CMK (cell line): ENCODE measurements at places on chromosomes 16 and 17.

DNA sequence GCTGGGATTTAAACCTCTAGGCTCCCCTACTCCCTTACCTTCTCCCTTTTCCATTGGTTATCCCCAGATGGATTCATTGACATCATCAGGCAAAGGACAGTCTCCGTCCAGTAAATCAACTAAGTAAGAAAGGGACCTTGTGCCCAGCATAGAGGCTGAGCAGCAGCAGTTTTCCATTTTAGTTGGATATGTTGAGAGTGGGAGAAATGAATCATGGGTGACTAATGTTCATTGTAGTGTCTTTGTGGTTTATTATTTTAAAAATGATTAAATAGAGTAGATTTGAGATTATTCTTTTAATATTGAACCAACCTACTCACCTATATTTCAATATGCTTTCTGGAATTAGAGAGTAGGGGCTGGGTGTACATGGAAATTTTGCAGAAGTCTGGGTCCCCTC is 99.4 kb upstream of the CACNG3 start:
- DNase-seq: no peak

- DNase-seq: no peak
These were observed 232.0 kb downstream of the ENGASE start for GRCh38 chr17:79306424-79307318.

DNA sequence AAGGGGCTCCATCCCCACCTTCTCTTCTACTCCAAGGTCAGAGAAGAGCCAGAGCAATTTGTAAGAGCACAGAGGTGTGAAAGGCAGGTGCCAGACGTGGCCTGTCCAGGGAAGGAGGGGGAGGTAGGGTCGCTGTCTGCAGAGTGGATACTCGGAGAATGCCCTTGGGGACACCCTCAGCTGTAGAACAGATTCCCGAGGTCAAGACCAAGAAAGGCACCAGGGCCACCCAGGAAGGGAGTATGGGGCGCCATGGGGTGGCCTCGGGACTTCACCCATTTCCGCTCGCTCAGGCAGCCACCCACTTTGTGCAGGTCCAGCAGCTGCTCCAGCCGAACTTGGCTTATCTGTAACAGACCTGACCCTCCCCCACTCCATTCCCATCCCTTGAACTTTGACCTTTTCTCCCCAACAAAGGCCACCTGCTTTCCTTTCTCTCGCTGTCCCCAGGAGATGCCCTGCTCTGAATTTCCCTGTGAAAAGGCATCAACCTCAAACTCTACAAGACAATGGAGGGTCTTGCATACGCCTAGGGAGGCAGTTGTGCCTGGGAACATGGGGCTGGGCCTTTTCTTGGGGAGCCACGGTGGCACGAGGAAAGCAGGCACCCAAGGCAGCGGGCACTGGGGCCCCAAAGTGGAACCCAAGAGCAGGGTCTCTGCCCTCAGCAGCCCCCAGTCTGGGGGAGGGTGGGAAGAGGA is 11.3 kb upstream of the AXIN2 start:
- DNase-seq: no peak

DNA sequence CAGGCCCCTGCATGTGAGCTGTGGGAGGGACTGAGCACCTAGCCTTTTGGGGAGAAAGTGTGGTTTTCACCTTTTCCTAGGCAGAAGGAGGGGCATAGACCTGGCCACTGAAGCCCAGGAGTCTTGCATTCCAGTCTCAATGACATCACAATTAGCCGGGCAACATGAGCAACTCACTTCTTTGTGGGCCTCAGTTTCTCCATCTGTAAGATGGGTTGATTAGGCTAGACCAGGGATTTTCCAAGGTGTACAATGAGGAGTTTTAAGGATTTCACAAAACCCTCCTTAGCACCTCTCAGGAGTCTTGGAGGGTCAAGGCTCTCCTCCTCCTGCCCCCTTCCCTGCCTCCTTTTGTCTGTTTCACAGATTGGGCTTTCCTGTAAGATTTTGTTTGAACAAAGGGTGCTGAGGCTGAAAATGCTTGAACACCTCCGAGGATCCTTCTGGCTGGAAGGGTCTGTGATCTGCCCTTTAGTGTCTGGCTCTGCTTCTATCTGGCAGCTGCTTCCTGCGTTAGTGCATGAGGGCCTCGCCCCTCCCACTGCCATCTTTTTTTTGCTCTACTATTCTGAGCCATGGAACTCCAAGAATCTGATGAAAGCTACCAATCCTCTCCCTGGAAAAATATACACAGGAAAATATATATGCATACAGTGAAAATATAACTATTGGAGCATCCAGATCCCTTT is 52.4 kb upstream of the ETV4 start:
- DNase-seq: no peak

GRCh38 chr16:50652836-50653425 is 28.2 kb downstream of the SNX20 start:
- DNase-seq: no peak

DNA sequence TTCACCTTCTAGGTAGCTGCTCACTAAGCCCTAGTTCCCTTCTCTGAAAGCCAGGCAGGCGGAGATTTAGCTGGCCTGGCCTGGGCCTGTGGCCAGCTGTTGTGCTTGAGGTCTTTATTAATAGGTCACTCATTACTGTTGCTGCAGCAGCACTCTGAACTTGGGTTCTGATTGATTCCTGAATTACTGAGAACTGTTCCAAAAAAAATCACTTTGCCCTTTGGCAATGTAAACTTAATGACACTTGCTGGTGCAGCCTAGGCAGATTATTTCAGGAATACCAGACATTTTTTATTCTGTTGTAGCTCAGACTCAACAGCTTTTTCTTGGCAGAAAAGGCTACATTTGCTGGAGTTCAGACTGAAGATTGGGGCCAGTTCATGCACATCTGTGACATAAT is 2.7 kb downstream of the TOM1L1 start:
- no peak for DNase-seq

GRCh38 chr16:69386596-69386995 is 789 bp upstream of the TERF2 start:
- DNase-seq: no peak

- DNase-seq: no peak
These were observed 53.4 kb downstream of the GAS7 start for GRCh38 chr17:10144982-10145381.

DNA sequence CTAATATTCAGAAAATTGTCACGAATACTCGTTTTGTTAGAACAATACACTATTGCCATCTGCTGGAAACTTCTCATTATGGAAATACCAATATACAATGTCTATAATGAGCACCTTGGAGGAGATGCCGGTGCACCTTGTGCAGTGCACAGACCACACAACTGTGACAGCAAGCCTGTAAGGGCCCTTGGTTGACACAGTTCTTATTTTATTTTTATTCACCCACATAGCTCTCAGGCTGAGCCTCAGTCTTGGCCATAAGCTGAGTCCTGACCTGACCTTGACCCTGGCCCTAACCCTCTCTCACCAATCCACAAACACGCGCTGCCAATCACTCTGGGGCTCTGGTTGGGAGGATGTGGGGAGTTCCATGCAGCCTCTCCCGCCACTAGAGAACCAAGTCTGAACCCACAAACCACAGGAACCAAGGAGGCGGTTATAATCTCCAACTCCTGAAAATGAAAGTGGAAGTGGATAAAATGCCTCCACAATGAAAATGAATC is 7.6 kb downstream of the AIPL1 start:
- no peak for DNase-seq

- DNase-seq: no peak
These were observed 3.1 kb upstream of the TNFSF13 start for GRCh38 chr17:7555320-7555948.

- DNase-seq: no peak
These were observed 111.3 kb upstream of the SMURF2 start for GRCh38 chr17:64773386-64773835.

- DNase-seq: no peak
These were observed 8.6 kb downstream of the MED9 start for GRCh38 chr17:17485420-17485819.

DNA sequence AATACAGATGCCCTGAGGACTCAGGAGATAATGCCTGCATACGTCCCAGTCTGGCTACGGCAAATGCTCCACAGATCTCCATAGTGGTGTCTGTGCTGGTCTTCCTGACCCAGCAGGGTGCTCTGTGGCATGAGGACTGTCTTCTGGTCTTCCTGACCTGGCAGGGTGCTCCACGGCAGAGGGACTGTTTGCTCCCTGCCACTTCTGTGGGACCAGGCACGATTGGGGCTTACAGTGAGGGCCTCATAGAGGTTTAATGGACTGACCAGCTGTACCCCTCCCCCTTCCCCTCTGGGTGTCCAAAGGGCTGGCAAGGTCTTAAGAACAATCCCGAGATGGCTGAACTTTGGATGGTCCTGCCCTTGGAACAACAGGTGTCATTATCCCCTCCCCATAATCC is 123.1 kb downstream of the C16orf78 start:
- DNase-seq: no peak

GRCh38 chr17:60155815-60156214 is 6.0 kb downstream of the CA4 start:
- DNase-seq: no peak

DNA sequence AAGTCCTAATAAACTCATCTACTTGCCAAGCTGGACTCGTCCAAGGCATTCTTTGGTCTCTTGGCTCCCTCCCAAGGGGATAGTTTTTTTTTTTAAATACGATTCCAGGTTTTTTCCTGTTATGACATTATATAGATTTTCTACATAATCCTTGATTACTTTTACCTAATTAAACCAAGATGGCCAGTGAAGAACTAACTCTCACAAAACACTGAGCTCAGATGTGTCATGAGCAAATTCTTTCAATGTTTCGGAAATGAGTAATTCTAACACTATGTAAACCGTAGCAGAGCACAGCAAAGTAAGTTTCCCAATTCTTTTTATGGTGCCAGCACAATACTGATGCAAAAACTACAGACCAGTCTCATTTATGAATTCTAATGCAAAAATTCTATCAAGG is 1.8 kb downstream of the ZNF23 start:
- DNase-seq: no peak

DNA sequence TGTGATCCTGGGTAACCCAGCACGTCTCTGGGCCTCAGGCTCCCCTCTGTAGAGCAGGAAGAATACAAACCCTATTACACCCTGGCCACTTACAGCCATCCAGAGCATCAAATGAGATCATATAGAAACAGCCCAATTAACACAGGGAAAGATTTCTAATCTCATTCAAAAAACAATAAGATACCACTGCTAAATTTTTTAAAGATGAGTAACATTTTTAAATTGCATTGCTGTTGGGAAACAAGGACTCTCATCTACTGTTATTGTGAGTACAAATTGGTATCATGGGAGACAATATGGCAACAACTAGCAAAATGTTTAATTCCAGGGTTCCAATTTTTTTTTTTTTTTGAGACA is 41.1 kb downstream of the SRL start:
- no peak for DNase-seq

DNA sequence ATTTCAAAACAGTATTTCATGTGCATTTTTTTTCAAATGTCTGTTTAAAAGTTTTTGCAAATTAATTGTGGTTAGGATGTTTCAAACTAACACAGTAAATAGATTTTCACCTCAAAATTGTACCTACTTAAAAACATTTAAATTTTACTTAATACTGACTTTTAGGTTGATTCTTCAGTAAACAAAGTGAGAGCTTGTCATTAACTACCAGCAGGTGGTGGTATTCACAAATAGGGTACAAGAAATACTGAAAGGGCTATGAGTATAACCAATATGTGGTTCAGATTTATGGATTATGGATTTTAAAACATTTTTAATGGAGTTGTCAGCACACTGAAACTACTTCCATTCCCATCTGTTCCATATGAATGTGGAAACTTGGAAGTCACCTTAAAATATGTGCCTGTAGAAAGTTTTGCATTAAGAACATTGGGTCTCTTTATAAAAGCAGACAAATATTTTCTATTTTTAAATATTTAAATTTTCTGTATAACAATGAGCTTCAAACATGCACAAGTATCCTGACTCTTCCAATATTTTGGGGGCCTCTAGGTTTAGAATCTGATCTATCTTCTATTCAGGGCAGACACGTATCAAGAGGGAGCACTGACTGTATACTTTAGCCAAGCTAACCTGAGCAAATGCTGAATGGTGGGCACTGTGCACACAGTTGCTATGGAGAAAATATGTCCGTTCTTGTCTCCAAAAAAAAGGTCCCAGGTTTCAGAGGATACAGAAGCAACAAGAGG is 155.6 kb downstream of the SNX11 start:
- DNase-seq: no peak

GRCh38 chr16:87495578-87496446 is 3.0 kb upstream of the ZCCHC14 start:
- DNase-seq: no peak

- DNase-seq: no peak
These were observed 55.1 kb downstream of the PLD6 start for GRCh38 chr17:17151055-17151454.

- DNase-seq: no peak
These were observed 16.4 kb downstream of the RARA start for GRCh38 chr17:40325156-40326013.

DNA sequence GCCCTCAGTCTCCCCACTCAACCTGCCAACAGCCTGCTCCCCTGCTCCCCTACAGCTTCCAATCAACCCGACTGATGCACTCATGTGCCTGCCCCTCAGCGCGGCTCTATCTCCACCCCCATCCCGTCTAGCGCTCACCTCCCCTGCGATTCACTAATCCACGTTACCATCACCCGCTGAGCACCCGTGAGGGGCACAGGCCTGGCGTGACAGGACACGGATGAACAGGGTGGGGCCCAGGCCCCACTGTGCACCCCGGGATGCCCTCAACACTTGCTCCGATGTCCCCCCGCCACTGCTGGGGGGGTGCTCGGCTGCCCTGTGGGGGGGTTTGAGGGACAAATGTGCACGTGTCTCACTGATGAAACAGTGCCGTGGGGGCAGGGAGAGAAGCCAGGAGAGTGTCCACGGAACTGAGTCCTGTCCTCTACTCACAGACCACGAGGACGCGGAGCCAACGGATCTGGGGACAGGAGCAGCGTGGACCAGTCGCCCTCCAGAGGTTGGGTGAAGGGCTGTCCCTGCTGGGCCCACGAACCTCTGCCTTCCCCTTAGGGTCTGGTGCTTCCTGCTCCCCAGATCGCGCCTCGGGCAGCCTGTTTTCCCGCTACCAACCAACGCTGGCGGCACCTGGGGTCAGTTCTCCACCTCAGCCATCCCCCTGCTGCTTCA is 66.7 kb downstream of the RPH3AL start:
- no peak for DNase-seq

- DNase-seq: no peak
These were observed 94.5 kb downstream of the MARF1 start for GRCh38 chr16:15548482-15548891.

- DNase-seq: no peak
These were observed 38.5 kb downstream of the PIGL start for GRCh38 chr17:16255481-16255921.

DNA sequence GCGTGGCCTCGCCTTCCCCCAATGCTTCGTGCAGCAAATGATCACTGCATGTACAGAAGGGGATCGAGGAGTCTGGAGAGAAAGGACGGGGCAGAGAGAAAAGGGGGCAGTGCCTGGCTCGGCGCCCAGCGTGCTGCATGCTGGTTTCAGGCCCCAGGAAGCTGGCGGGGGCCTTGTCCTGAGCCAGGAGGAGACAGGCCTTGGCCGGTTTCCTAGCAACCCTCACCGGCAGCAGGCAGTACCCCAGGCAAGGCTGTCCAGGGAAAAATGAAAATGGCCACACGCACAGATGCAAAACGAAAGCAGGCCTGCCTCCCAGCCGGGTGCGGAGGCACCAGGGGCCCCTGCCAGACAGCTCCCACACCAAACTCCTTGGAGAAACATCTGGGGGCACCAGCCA is 126.3 kb downstream of the ZFHX3 start:
- DNase-seq: no peak
